Left ventricle myocardium inferior (tissue), 1 donor: ENCODE measurements at places on chromosomes 6 and 20. TPM values are rescaled to one million over a fixed set of nuclear protein-coding genes. Genes with fewer than 3 reads are reported as not detected.

PXDC1 gene
- total RNA-seq: 25.2 TPM

FKBP1C gene
- total RNA-seq: 0.63 TPM

LY6G6D gene
- not detected for total RNA-seq

- no peak for DNase-seq
Measured at GRCh38 chr20:24627926-24628325, 158.5 kb downstream of the SYNDIG1 start.

RAET1L gene
- total RNA-seq: not detected

FRK gene
- total RNA-seq: 11.2 TPM

DNA sequence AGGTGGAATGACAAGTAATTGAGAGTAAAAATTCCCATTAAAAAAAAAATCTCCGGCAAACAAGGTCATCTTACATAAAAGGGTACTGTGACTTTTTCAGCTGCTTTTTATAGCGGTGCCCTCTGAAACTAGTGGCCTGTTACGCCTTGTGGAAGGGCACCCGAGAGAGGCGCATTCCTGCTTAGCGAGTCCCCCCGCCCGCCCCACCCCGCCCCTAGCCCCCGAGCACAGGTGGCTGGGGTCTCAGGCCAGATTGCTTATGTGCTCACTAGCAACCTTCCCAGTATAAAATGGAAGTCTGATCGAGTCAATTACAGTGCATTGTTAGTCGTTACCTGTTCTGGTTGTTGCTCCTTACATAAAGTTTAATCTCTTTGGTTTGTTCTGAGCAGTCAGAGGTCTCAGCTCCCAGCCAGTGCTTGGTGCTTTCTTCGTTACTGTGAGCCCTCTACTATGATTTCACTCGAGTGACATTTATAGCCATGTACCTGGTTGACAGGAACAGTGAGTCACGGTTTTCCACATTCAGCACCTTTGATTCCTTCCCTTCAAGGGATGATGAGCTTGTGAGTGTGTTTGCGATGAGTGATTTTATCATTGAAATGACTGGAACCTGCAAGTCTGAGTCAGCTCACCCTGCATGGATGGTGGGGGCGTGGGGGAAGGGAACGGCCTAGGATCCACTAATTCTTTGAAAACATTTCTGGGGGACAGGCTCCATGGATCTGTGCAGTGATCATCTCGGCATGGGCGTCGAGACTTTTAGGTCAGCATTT is 47.6 kb downstream of the ZDHHC14 start:
- DNase-seq: no peak

BIRC7 gene
- total RNA-seq: 0.27 TPM

DNA sequence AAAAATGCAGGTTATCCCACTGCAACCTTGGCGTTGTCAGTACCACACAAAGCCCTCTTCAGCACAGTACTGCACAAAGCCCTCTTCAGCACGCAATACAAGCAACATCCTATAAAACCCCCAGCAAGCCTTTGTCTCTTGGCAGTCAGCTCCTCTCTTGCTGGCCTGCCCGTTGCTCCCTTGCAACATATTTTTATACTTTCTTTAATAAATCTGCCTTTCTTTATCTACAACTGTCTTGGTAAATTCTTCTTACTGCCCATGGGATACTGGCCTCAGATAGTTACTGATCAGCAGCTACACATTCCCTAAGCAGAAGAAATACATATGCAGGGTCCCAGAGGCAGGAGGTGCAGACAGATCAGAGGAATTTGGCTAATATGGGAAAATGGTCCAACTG is 70.5 kb upstream of the MAP3K4 start:
- no peak for DNase-seq

- DNase-seq: no peak
Measured at GRCh38 chr6:74585753-74586152, 620.1 kb downstream of the COL12A1 start.

PSORS1C1 gene
- total RNA-seq: 4.7 TPM

DNA sequence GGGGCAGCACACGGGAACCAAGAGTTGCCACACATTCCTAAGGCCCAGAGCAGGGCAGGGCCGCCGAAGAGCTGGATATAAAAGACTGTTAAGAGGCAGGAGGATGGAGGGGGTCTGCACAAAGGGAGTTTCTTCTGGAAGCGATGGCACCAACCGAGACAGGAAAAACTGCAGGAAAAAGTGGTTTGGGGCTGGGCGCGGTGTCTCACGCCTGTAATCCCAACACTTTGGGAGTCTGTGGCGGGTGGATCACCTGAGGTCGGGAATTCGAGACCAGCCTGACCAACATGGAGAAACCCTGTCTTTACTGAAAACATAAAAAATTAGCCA is 41.8 kb downstream of the SSR1 start:
- DNase-seq: no peak

DNA sequence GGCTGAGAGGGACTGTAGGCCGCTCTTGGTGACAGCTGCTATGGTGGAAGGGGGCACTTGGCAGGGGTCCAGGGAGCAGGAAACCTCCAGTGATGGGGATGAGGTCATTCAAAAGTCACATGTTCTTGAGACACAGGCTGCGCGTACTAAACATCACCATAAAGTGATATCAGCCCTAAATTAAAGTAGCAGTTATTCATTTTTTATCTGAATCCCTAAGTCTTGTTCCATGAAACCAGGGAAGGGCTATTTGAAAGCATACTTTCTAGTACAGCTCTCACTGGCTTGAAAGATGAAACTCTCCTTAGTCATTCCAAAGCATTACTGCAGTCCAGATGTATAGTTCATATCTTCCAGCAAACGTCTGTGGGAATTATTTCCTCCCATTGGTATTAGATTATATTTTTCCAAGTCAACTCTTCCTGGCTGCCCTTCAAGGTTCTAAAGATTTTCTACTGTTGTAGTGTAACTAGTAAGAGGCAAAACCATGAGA is 373.1 kb downstream of the CD109 start:
- DNase-seq: no peak

- DNase-seq: no peak
Measured at GRCh38 chr6:22970004-22970403, 400.6 kb downstream of the HDGFL1 start.

IMPG1 gene
- not detected for total RNA-seq
